ENCODE measurements at places on chromosomes 12 and 14.

DNA sequence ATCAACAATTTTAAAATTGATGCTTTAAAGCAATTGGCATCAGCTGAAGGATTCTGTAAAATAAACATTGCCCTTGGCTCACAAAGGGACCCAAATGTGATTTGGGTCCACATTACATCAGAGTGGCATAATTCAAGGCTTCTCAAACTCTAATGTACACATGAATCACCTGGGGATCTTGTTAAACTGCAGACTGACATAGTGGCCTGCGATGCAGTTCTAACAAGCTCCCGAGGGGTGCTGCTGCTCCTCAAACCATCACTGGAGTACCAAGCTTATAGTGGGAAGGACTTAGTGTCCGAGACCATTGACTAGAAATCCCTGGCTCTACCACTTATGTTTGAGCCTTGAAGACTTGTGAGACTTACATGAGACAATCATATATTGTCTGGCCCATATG is 31.8 kb upstream of the DNM1L start:
- H3K4me3 ChIP-seq, result no peak overlapping the region
- H3K27me3 ChIP-seq, result no peaks in the 10 kb centered on the region
- no peak for DNase-seq

- H3K27me3 ChIP-seq, result no peaks in the 10 kb centered on the region
- H3K4me3 ChIP-seq, result no peak overlapping the region
- H3K36me3 ChIP-seq, result no peaks in the 10 kb centered on the region
- no peak overlapping the region for H3K27ac ChIP-seq
Measured at GRCh38 chr12:82300611-82301010, 57.6 kb downstream of the CCDC59 start.

GRCh38 chr12:132610051-132610759 is at the start of gene LRCOL1:
Gene LRCOL1, minus strand, starts transcription at chr12:132610582. Its CDS starts 4,331 bp downstream, at chr12:132606251.
- H3K36me3 ChIP-seq, result no peaks in the 10 kb centered on the region
- H3K4me3 ChIP-seq, result no peak within 1 kb of the TSS
- H3K27me3 ChIP-seq, result peaks cover 62% of the 10 kb centered on the region
- no peak within 1 kb of the TSS for H3K27ac ChIP-seq

DNA sequence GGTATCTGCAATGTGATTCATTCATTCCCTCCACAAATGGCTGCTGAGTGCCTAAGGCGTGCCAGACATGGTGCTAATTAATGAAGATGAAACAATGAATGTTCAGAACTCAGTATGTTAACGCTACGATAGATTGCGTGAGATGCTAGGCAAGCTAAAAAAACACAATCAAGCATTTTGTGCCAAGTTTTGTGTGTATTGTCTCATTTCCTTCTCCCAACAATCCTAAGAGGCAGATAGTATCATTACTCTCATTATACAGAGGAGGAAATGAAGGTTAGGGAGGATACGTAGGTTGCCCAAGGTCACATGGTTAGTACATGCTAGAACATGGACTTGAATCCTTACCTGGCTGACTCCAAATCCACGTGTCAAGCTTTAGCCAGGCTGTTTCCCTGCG is 264.4 kb downstream of the EFCAB11 start:
- no peaks in the 10 kb centered on the region for H3K4me1 ChIP-seq
- peaks cover 9% of the 10 kb centered on the region for H3K27me3 ChIP-seq
- no peak overlapping the region for H3K4me3 ChIP-seq
- no peak overlapping the region for H3K27ac ChIP-seq
- DNase-seq, result no peak

- H3K4me1 ChIP-seq, result no peaks in the 10 kb centered on the region
- H3K27ac ChIP-seq, result no peak overlapping the region
- no peaks in the 10 kb centered on the region for H3K36me3 ChIP-seq
- no peak overlapping the region for H3K4me3 ChIP-seq
Measured at GRCh38 chr12:104735801-104736200, 222.3 kb downstream of the SLC41A2 start.

GRCh38 chr14:81166121-81166520 is 54.6 kb downstream of the GTF2A1 start:
- H3K36me3 ChIP-seq, result no peaks in the 10 kb centered on the region
- H3K4me3 ChIP-seq, result no peak overlapping the region
- no peak overlapping the region for H3K27ac ChIP-seq

GRCh38 chr14:23577710-23578392 is 739 bp downstream of the JPH4 start:
- no peak for DNase-seq
- no peak overlapping the region for H3K27ac ChIP-seq

GRCh38 chr14:100108042-100108825 is 43.0 kb downstream of the EVL start:
- peak; percentile 32 for DNase-seq
- no peaks in the 10 kb centered on the region for H3K36me3 ChIP-seq
- no peak overlapping the region for H3K4me3 ChIP-seq
- H3K27me3 ChIP-seq, result no peaks in the 10 kb centered on the region
- H3K4me1 ChIP-seq, result no peaks in the 10 kb centered on the region
- H3K27ac ChIP-seq, result no peak overlapping the region

DNA sequence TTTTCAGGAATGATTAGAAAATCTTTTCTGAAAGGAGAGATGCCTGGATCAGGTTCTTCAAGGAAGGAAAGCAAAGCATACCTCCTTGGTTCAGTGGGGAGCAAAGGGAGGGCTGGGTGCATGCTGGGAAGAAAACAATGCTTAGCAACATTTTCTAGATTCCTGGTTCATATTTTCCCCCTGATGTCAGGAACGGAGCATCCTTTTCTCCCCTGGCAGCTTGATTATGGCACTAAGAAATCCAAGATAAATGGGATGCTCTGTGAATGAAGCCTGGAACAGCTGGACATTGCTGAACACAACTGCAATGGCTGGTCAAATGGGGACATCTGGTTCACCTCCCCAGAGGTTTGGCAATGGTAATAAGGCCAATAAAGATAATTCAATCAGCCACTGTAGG is 50.9 kb downstream of the KCNA5 start:
- no peaks in the 10 kb centered on the region for H3K36me3 ChIP-seq
- H3K4me1 ChIP-seq, result peaks cover 7% of the 10 kb centered on the region
- H3K27ac ChIP-seq, result no peak overlapping the region
- H3K4me3 ChIP-seq, result no peak overlapping the region
- H3K27me3 ChIP-seq, result peaks cover 5% of the 10 kb centered on the region

GRCh38 chr12:25960143-25960542 is 1.7 kb downstream of the RASSF8 start:
- no peak for DNase-seq
- H3K4me3 ChIP-seq, result peak overlapping the region; percentile 84
- H3K27me3 ChIP-seq, result no peaks in the 10 kb centered on the region
- H3K4me1 ChIP-seq, result peaks cover 26% of the 10 kb centered on the region
- H3K27ac ChIP-seq, result peak overlapping the region; percentile 14

DNA sequence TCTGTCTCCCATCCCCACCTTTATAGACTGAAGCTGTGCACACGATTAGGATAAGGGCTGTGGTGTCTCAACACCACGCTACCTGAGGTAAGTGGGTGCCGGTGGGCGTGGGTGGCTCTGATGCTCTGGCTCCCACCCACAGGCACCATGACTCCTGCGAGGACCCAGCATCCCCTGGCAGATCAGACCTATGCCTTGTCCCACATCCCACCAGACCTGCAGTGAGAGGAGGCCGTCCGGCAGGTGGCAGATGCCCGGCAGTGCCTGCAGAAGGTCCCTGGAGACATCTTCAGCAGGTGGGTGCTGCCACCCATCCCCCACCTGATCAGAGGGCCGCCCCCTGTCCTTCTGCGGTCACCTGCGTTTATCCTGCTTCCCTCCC is 104.4 kb upstream of the PRB2 start:
- H3K36me3 ChIP-seq, result no peaks in the 10 kb centered on the region
- no peak overlapping the region for H3K4me3 ChIP-seq
- H3K27ac ChIP-seq, result no peak overlapping the region

GRCh38 chr14:89881839-89882238 is 72.7 kb downstream of the EFCAB11 start:
- no peaks in the 10 kb centered on the region for H3K27me3 ChIP-seq
- H3K4me3 ChIP-seq, result no peak overlapping the region
- no peaks in the 10 kb centered on the region for H3K4me1 ChIP-seq
- no peak overlapping the region for H3K27ac ChIP-seq
- DNase-seq, result no peak
- no peaks in the 10 kb centered on the region for H3K36me3 ChIP-seq

GRCh38 chr14:68173227-68173972 is 353.8 kb downstream of the RAD51B start:
- peaks cover 41% of the 10 kb centered on the region for H3K4me1 ChIP-seq
- no peak overlapping the region for H3K27ac ChIP-seq
- DNase-seq, result no peak
- H3K36me3 ChIP-seq, result no peaks in the 10 kb centered on the region
- no peak overlapping the region for H3K4me3 ChIP-seq

DNA sequence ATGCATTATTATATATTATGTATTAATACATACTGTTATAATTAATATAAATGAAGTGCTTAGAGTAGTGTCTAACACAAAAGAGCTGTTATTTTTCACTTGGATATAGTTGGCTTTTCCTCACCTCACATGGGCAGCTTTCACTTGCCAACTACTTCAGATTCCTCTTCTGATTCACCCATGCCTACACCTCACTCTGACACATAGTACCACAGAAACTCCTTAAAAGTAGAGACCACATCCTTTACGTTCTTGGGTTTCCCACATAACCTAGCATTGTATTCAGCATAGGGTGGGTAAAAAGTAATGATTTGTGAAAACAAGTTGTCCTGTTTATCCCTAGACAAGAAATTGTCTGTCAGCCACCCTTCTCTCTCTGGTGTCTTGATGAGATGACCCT is 61.0 kb downstream of the DIO2 start:
- no peak overlapping the region for H3K27ac ChIP-seq
- no peak for DNase-seq
- no peaks in the 10 kb centered on the region for H3K27me3 ChIP-seq
- H3K4me1 ChIP-seq, result peaks cover 14% of the 10 kb centered on the region

DNA sequence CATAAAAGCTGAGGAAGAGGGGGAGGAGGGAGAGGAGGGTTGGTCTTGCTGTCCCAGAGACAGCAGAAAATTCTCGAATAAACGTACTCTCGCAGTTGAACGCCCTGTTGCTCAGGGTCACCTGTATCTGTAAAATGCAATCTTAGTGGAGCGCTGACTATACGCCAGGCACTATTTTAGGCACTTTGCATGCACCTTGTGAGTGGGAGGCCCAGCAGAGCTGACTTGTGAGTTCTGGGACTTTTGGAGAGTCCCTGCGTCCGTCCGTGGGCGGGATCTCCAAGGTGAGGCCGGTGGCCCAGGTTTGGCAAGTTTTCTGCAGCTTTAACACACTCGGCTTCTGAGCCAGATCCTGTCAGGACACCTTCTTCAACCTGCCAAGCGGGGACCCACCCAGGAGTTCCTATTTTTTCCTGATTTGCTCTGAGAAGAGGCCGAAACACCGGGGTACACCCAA is 32.5 kb upstream of the PLEKHG6 start:
- H3K27me3 ChIP-seq, result no peaks in the 10 kb centered on the region
- peak overlapping the region; percentile 70 for H3K4me3 ChIP-seq
- peaks cover 85% of the 10 kb centered on the region for H3K4me1 ChIP-seq
- DNase-seq, result peak; percentile 76

DNA sequence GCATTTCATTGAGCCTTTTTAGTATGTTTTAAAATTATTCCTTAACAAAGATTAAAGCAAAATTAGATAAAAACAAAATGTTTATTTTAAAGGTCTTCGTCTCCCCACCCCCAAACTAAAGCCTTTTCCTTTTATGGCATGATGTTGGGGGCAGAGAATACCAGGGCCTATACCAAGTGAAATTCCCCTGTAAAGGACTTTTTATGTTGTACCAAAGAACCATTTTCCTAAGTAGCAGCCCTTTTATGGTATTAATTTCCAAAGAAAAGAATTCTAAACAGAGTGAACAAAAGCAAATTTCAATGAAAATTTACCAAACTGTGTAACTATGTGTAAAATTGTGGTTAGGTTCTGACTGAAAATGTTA is 71.9 kb upstream of the GNPNAT1 start:
- H3K27me3 ChIP-seq, result no peaks in the 10 kb centered on the region
- no peaks in the 10 kb centered on the region for H3K4me1 ChIP-seq
- H3K4me3 ChIP-seq, result no peak overlapping the region
- no peaks in the 10 kb centered on the region for H3K36me3 ChIP-seq

GRCh38 chr12:107480836-107481608 is 204.6 kb upstream of the PWP1 start:
- H3K4me3 ChIP-seq, result no peak overlapping the region
- no peak overlapping the region for H3K27ac ChIP-seq
- DNase-seq, result no peak
- no peaks in the 10 kb centered on the region for H3K4me1 ChIP-seq
- H3K36me3 ChIP-seq, result no peaks in the 10 kb centered on the region

- DNase-seq, result no peak
- no peaks in the 10 kb centered on the region for H3K4me1 ChIP-seq
- H3K27ac ChIP-seq, result no peak overlapping the region
Measured at GRCh38 chr14:90291699-90292098, 35.3 kb downstream of the PSMC1 start.

DNA sequence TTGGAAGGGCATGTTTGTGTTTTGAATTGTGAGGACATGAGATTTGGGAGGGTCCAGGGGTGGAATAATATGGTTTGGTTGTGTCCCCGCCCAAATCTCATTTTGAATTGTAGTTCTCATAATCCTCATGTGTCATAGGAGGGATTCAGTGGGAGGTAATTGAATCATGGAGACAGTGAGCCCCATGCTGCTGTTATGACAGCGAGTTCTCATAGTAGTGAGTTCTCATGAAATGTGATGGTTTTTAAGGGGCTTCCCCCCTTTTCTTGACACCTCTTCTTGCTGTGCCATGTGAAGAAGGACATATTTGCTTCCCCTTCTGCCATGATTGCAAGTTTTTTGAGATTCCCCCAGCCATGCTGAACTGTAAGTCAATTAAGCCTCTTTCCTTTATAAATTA is 260.0 kb downstream of the DUSP6 start:
- H3K4me3 ChIP-seq, result no peak overlapping the region
- H3K4me1 ChIP-seq, result no peaks in the 10 kb centered on the region
- H3K36me3 ChIP-seq, result no peaks in the 10 kb centered on the region
- no peak overlapping the region for H3K27ac ChIP-seq
- no peaks in the 10 kb centered on the region for H3K27me3 ChIP-seq
- no peak for DNase-seq

DNA sequence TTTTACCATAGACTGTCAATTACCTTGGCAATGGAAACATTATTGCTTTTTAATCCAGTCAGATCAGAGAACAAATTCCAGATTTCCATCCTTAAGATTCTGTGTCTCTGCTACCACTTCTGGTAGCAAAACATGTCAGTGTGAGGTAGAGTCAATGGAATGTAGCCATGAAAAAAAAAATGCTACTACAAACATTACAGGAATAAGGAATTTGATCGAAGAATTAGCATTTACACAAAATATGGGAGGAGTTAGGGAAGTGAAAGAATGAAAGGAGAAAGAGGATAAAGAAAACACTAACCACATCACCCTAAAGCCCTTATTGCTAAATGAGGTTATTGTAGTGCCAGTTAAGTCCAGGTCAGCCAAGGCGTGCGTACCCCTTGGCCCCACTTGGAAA is 9.2 kb downstream of the MED21 start:
- no peak overlapping the region for H3K4me3 ChIP-seq
- DNase-seq, result no peak
- no peak overlapping the region for H3K27ac ChIP-seq
